Mesenteric fat pad (tissue), 1 donor: ENCODE measurements at places on chromosomes 2 and 18.

- DNase-seq, result no peak
Measured at GRCh38 chr18:63336366-63337099, 17.0 kb upstream of the BCL2 start.

- DNase-seq, result no peak
Measured at GRCh38 chr2:162422894-162423293, 79.0 kb downstream of the GCA start.

DNA sequence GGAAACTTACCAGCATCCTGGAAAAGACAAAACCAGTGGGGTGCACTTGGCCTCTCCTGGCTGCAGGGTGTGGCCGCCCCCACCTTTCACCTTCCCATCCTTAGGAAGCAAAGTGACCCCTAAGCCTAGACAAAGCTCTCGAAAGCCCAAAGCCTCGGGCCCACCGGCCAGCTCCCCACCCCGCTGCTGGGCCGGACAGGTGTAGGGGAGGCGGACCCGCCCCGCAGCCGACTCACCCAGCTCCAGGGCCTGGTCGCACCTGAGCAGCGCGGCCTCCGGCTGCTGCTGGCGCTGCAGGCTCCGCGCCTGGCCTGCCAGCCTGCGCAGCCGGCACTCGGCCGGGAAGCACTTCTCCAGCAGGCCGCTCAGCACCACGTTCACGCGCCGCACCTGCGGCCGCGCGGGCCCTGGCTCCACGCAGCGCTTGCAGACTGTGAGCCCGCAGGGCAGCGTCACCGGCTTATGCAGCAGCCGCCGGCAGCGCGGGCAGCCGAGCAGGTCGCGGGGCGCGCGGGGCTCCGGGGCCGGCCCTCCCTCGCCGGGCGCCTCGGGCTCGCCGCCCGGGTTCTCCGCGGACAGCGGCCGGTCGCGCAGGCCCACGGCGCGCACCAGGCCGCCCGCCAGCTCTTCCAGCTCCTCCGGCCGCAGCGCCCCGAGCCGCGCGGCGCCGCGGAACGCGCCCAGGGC, 979 bp downstream of the LONRF2 start:
- no peak for DNase-seq

DNA sequence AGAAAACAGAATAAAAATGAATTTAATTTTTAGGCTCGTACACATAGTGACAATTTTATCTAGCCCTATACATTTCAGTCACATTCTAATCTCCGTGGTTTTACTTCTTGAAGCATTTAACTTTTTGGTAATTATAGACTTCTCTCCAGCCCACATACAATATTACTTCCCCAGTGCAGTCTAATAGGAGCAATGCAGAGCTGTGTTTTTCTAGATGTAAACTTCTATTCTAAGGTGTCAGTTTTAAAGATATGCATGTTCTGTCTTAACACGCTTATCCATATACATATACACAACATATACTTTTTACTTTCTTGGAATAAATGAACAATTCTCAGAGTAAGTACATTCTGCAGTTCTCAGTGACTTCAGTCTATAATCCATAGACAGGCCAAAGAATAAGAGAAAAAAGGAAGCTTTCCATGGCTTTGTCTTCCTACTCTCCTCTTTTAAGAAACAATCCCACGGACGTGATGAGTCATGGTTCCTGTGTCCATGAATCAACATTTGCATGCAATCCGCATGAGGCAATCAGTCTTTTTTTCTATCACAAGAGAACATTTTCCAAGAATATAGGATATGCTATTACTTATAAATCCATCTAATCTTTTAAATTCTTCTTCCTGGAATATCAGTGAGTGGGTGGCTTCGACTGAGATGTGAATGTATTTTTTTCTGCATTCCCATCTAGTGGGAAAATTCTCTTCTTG, 42.8 kb downstream of the CCDC102B start:
- no peak for DNase-seq

DNA sequence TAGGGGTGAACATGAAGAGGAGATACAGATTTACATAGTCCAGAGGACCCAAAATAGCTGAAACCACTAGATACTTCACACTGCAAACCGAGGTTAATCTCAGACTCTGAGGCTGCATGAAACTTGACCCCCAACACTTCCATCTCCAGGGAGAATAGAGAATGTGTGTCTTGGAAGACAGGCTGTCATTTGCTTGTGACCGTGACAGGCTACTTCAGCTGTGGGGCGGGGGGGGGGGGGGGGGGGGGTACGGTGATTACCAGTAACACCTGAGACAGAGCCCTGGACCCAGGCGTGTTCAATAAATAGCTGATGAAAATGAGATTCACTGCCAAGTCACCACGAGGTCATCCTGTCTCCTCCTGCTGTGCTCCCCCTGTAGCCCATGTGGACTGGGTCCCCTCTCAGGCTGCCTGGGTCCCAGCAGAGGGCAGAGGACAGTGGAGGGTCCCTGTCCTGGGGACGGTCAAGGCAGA, 5.7 kb upstream of the KLHL29 start:
- DNase-seq, result no peak

GRCh38 chr2:35410431-35411061, 945.0 kb upstream of the CRIM1 start:
- DNase-seq, result no peak

DNA sequence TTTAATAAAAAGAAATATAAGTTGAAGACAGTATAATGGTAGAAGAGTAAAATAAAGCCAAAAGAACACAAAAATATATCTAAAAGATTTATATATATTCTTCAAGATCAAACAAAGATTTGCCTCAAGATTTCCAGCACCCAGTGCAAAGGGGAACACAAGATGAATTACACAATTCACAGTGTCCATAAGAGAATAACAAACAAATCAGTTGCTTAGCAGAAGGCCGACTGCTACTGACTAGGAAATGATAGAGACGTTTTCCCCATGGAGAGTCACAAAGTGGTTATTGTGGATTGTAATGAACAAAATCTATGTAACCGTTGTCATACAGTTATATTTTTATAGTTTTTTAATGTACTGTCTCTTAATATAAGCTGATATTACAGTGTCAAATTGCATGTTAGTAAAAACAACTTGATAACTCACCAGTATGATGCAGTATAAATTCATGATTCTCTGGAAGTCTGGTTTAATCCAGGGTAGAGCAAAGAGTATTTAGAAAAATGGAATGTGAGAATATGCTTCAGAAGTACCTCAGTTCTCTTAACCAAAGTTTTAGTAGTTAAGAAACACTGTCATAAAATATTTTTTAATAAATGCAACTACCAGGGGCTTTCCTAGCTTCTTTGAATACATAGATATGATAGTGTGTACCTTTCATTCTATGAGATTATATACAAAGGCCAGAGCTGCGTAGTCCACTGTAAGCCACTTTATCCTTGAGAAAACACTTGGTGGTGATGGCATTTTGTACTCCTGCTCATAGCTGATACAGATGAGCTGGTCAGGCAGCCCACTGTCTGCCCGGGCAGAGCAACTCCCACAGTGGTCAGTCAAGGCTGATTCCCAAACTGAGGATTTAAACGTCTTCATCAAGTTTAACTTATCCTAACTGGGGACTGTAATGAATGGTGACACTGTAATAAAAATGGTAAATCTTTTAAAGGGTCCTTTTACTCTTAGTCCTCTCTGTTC, 180.5 kb upstream of the DTNA start:
- DNase-seq, result no peak

DNA sequence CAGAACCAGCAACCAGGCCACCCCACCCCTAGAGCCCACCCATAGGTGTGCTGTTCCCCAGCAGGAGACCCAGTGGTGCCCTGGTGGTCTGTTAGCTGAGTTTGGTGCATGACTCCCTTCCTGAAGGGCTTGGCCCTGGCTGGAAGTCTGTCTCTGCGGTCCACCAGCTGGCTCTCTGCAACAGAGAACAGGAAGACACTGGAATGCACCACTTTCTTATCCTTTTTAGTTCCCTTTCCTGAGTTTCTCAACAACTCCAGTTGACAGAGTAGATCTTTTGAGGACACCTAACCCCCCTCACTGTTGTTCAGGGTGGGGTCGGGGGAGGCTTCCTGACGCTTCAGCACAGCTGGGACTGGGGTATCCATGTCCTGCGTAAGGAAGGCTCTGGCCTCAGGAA, 11.9 kb upstream of the RPL37A start:
- no peak for DNase-seq

DNA sequence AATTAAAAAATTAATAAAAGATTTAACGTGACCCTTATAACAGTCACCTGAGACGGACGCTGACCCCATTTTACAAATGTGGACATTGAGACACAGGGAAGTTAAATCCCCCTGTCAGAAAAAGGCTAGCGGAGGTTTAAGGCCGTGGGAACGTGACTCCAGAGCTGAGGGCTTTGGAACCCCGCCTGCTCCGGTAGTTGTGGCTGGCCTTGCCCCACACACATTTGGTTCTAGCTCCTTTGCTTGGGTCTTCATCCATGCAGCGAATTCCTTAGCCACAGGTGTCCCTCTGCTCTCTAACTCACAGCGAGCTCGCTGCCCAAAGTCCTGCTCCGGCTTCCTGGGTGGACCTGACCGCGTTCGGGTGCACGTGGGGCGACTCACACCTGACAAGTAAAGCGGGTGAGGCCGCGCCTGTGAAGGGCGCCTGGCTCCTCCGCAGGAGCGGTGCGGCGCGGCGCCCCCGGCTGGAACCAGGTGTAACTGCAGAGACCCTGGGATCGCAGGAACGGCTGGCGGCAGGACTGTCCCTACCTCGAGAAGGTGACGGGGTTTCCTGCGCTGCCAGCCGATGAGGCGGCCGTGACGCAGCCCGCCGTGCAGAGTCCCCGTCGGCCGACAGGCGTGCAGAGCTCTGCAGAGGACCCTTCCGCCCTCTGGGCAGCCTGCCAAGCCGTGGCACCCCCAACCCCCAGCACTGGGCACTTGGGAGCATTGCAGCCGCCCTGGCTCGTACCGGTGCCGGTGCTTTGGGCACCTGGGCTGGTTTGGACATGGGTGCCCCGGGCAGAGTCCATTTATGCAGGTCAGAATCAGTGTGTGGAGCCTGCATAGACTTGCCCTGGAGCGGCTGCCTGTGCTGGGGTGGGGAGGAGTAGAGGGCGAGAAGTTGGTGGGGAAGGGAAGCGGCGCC, 2.4 kb upstream of the PROC start:
- DNase-seq, result no peak

DNA sequence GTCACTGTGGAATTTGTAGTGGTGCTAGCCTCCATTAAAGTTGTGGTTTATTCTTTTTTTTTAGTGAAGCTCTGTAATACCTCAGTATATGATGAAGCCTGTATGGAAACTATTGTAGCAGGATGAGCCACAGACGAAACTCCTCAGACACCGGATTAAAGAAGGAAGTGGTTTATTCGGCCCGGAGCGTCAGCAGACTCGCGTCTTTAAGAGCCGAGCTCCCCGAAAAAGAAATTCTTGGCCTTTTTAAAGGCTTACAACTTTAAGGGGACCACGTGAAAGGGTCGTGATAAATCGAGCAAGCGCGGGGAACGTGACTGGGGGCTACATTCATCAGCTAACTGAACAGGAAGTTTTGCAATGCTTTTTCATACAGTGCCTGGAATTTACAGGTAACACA, 8.1 kb upstream of the CCL20 start:
- DNase-seq, result no peak

- DNase-seq, result no peak
Measured at GRCh38 chr2:154097833-154098398, 226.2 kb downstream of the GALNT13 start.

DNA sequence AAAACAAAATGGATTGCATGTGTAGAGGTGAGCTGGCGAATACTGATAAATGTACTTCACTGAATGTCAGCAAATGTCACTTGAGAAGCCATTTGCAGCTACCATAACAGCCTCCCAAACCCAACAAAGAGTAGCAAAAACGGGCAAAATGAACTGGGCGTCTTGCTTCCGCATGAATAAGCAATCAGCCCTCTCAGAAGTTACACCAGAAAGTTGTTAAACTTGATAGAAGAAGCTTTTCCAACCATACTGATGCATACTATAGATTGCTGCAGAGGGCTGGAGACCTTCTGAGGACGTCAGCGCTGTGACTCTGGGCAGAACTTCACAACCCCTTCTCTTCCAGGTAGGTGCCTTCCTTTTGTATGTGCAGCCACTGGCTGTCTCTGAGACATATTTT, 18.7 kb upstream of the SIX3 start:
- DNase-seq, result no peak

DNA sequence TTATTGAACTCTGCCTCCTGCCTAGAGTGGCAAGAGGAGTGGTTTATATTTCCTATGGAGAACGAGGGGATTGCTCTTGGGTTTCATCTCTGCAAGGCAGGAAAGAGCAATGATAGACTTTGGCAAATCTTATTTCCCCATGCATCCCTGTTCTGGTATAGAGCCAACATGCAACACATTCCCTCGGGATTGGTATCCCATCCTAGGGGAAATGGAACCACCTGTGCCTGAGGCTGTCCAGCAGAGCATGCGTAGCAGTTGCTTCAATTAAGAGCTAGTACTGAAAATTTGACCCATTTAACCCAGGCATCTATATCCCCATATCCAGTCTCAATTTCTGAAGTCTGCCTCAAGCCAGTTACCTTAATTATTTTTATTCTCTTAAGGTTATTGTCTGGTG, 205.3 kb downstream of the KCNS3 start:
- DNase-seq, result no peak

GRCh38 chr2:117086943-117087250, 727.6 kb upstream of the DDX18 start:
- DNase-seq, result no peak

GRCh38 chr2:211468217-211468616, 911.8 kb downstream of the CPS1 start:
- no peak for DNase-seq

DNA sequence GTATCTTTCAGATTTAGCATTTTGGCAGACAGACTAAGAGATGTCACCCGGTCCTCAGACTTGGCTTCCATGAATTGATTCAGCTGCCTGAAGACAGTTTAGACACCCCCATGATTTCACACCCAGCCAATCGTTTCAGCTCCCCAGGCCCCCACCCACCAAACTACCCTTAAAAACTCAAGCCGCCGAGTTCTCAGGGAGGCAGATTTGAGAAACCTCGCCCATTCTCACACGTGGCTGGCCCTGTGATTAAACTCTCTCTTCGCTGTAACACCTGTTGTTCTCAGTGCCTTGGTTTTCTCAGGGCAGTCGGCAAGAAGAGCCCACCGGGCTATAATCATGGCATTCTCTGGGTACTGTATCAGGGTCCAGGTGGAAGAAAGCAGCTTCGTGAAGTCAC, 35.2 kb downstream of the UXS1 start:
- DNase-seq, result no peak

DNA sequence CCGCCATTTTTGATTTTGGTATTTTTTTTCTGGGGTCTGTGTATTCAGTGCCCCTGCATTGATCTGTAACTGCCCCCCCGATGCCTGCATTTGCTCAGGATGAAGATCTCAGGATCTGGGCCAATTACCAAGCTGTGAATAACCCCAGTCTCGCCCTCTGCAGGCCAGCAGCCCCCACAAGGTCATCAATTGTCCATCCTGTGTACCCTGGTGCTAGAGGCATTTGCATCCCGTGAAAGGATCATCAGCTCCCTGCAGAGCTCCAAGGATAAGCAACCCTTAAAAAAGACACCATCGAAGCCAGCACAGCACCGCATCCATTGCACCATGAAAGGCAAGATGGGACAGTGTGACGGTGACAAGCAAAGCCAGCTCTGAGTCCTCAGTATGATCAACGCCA, 154.1 kb upstream of the KLHL29 start:
- DNase-seq, result no peak

GRCh38 chr2:97935719-97936161, 60.0 kb downstream of the TMEM131 start:
- no peak for DNase-seq
